ENCODE measurements at places on chromosomes 16 and 17.

DNA sequence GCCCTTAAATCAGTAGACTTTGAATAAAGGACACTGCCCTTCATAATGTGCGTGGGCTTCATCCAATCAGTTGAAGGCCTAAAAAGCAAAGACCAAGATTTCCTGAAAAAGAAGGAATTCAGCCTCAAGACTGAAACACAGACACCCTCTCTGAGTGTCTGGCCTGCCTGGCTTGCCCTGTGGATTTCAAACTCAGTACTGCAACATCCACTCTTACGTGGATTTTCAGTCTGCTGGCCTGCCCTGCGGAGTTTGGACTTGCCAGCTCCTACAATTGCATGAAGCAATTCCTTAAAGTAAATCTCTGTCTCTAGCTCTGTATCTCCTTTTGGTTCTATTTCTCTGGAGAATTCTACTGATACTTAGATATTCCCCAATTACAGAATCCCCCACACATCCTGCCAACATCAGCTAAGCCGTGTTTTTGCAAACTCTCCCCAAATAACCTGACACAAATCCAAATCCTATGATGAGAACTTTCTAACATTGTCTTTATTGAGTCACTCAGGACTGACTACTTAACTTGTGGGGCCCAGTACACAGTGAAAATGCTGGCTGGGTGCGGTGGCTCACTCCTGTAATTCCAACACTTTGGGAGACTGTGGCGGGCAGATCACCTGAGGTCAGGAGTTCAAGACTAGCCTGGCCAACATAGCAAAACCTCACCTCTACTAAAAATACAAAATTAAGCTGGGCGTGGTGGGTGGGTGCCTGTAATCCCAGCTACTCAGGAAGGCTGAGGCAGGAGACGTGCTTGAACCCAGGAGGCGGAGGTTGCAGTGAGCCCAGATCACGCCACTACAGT lies 7.2 kb upstream of the TNFRSF17 start:
- no peak for DNase-seq

GRCh38 chr16:77739559-77739892 lies 17.2 kb downstream of the NUDT7 start:
- DNase-seq, result no peak

- DNase-seq, result no peak
Observed at GRCh38 chr16:79267781-79268180, 332.8 kb downstream of the MAF start.

DNA sequence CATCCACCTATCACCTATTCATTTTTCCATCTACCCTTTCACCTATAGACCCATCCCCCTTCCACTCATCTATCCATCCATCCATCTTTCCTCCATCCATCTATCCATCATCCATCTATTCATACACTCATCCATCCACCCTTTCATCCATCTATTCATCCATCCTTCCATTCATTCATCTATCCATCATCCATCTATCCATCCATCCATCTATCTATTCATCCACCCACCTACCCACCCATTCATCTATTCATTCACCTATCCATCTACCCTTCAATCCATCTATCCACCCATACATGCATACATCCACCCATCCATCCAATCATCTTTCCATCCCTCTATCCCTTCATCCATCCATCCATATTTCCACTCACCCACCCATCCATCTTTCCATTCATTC lies 63.3 kb downstream of the C17orf67 start:
- no peak for DNase-seq

GRCh38 chr16:3274490-3274889 lies 8.8 kb upstream of the ZNF263 start:
- no peak for DNase-seq

DNA sequence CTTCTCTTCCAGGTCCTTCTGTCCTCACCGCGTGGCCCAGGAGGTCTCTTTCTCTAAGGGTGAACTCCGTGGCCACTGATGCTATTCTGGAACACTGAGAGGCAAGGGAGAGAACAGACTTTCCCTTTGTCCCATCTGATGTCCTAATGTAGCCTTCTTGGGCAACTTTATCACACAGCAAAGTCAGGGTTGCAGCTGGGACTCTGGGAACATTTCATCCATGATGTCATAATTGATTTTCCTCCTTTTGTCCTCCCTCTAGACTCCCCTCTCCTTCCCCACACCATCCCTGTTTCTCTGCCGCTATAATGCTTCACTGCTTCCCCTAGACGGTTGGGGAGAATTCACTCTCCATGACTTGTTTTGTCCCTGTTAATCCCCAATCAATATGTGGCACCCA lies 201.0 kb downstream of the SHISA9 start:
- DNase-seq, result no peak

- DNase-seq, result no peak
Observed at GRCh38 chr16:77943801-77944200, 78.5 kb upstream of the CLEC3A start.

- no peak for DNase-seq
Observed at GRCh38 chr16:68146585-68146984, 61.4 kb downstream of the NFATC3 start.

GRCh38 chr17:70225276-70225675 lies 55.9 kb downstream of the KCNJ2 start:
- peak; percentile 57 for DNase-seq

DNA sequence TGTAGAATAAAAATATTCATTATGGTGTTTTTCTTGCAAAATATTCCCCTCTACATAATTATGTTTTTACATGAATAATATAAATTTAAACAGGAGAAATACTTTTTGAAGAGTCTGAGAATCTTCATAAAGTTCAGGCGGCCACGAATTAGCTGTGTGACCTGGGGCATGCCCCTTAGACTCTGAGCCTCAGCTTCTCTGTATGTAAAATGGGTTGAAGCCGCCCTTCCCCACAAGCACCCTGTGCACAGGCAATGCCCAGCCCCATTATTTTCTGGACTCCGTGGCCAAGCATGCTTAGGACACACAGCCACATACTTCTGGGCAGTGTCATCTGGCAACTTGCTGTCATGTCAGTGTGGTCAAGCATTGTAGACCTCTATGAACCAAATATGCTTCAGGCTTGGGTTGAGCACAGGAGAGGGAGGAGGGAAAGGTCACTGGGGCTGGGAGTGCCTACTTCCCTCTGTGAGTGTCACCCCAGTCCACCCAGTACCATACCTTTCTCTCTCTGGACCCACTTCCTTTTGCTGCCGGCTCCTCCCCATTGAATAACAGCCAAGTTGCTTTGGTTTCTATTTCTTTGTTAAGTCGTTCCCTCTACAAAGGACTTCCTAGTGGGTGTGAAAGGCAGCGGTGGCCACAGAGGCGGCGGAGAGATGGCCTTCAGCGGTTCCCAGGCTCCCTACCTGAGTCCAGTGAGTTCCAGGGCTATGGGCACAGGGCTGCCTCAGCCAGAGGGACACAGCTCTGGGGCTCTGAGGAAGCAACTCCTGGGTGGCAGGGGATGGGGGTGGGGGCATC lies at the start of gene LGALS9:
LGALS9 (plus strand) TSS at position 582 of the 804 bp plus-strand sequence; CDS start at position 660, 78 bp downstream.
- DNase-seq, result peak; percentile 57

GRCh38 chr17:46742565-46743270 lies 75.8 kb downstream of the WNT3 start:
- peak; percentile 22 for DNase-seq

GRCh38 chr17:44065668-44066203 lies 735 bp downstream of the LSM12 start:
- no peak for DNase-seq

- no peak for DNase-seq
Observed at GRCh38 chr17:9628509-9628908, 16.8 kb upstream of the USP43 start.

GRCh38 chr16:717450-718245 lies 2.7 kb downstream of the METRN start:
- no peak for DNase-seq

GRCh38 chr16:31527734-31528274 lies at the start of gene AHSP:
Gene AHSP (plus strand): TSS chr16:31527900. CDS start chr16:31528140, 240 bp downstream.
- DNase-seq, result no peak

- DNase-seq, result peak; percentile 28
Observed at GRCh38 chr16:56451753-56452689, 667 bp downstream of the OGFOD1 start.

- DNase-seq, result no peak
Observed at GRCh38 chr17:30086896-30087295, 29.7 kb upstream of the NSRP1 start.

DNA sequence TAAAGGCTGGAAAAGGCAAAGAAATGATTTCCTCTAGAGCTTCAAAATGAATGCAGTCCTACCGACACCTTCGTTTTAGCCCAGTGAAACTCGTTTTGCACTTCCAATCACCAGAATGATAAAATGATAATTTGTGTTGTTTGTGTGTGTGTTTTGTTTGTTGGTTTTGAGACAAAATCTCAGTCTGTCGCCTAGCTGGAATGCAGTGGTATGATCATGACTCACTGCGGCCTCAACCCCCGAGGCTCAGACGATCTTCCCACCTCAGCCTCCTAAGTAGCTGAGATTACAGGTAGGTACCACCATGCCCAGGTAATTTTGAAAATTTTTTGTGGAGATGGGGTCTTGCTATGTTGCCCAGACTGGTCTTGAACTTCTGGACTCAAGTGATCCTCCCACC lies 3.4 kb upstream of the EVPLL start:
- DNase-seq, result no peak

GRCh38 chr17:79053251-79053925 lies 21.2 kb upstream of the ENGASE start:
- DNase-seq, result no peak

DNA sequence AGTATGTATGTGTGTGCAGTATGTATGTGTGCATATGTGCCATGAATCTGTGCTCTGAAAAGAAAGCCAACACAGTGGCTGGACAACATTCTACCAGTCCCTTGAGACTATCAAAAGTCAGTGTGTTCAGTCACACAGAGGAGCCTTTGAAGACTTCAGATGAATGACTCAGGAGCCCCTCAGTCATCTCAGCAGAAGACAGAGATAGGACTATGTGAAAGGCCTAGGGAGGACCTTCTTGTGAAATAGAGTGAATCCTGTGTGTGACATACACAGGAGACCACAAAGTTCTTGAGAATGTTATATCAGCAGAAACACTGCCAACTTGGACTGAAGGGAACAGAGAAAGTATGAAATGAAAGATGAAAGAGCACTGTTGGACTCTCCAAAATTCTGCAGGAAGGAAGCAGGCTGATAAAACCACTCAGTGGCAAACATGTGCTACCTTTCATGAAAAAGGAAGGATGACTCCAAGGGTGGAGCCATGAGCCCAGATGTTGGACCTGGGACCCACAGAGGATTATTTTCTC lies 108.4 kb downstream of the METRNL start:
- DNase-seq, result no peak

GRCh38 chr16:31301708-31302400 lies 42.1 kb downstream of the ITGAM start:
- DNase-seq, result peak; percentile 44

- DNase-seq, result peak; percentile 37
Observed at GRCh38 chr16:7086822-7087616, 245.6 kb upstream of the RBFOX1 start.

GRCh38 chr16:11620243-11621003 lies 33.7 kb upstream of the LITAF start:
- no peak for DNase-seq

DNA sequence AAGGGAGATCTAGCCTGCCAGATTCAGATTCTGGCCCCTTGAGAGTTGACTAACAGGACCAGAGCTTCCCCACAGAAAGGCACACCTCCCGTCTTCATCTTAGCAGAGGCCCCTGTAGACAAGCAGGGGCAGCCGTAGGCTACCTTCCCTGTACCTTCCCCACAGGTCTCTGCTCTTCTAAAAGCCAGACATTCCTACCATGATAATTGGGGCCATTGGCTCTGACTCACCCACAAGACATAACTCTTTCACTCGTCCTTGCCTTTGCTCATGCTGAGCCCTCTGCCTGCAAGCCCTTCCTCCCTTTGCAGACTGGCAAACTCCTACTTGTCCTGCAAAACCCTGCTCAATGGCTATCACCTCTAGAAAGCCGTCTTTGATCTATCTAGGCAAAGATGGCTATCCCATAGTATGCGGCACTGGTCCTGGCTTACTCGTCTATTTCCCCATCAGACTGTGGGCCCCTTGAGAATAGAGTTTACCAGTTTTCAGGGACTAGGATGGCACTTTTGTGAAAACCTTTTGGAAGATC lies 43.8 kb downstream of the PIMREG start:
- DNase-seq, result no peak

- no peak for DNase-seq
Observed at GRCh38 chr17:2023256-2023655, 1.9 kb downstream of the RTN4RL1 start.

GRCh38 chr17:14777291-14777690 lies 476.4 kb downstream of the HS3ST3B1 start:
- no peak for DNase-seq

DNA sequence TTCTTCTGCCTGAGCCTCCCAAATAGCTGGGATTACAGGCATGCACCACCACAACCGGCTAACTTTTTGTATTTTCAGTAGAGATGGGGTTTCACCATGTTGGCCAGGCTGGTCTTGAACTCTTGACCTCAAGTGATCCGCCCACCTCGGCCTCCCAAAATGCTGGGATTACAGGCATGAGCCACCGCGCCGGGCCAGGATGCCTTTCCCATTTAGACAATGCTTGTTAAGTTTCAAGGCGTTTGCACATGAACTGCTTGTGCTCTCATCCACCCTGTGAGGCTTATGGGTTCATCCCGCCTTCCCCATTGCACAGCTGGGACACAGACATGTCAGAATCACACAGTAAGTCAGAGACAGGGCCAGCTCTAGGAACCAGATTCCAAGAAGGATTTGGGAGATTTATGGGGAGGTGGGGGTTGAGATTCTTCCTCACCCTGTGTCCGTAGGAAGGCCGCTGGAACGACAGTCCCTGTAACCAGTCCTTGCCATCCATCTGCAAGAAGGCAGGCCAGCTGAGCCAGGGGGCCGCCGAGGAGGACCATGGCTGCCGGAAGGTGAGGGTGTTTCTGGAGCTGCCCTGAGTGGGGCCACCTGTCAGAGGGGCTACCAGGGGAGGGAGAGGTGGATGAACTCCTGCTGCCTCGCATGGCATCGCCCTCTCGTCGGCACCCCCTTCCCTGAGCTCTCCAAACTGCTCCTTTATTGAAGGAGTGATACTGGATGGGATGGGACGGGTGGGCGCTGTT lies 46.3 kb downstream of the MRC2 start:
- DNase-seq, result no peak

DNA sequence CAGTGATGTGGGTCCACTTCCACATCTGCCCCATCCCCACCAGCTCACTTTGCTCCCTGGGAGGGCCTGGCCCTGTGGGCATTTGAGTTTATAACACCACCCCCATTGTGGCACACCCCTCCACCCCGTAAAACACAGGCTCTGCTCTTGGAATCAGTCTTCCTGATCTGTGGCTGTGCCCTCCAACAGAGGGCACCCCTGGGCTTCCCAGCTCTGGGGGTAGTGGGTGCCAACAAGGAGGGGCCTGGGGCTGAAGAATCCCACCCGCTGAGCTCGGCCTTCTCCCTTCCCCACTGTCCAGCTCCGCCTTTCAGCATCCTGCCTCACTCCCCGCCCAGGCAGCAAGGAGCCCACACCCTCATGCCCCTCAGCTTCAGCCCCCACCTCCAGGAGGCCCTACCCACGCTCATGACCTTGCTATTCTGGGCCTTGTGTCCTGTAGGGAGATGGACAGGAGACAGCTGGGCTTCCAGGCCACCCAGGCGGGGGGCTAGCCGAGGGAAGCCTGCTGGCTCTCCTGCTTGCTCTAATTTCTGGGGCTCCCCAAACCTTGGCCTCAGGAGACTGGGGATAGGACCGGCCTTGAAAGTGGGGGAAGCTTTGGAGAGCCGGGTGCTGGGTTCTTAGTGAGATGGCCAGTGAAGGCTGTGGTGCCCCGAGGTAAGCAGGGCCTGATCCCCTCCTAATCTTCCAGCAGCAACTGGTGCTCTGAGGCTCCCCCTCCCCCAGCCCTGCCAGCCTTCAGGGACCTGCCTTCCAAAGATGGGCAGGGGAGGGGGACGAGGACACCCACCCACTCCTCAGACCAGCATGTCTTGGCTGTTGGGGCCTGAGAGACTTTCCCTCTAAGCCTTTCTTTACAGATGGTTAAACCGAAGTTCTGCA lies 2.9 kb upstream of the ATP2A1 start:
- no peak for DNase-seq

- peak; percentile 79 for DNase-seq
Observed at GRCh38 chr16:24845726-24846547, at the start of gene SLC5A11. Gene SLC5A11 (plus strand): TSS chr16:24845963. CDS start chr16:24858644, 12,681 bp downstream.

Data from pons (tissue), 1 donor.